Hematopoietic multipotent progenitor cell treated with erythropoietin and hydrocortisone succinate and interleukin-3 and kit ligand, for 8 days (in vitro differentiated cells): ENCODE measurements at places on chromosomes 13 and 19.

GRCh38 chr19:34475975-34476594 is 5.5 kb upstream of the WTIP start:
- no peak for DNase-seq

- no peak for DNase-seq
Observed at GRCh38 chr13:44768239-44768638, 192.1 kb upstream of the TSC22D1 start.

GRCh38 chr19:41920882-41921576 is 7.2 kb downstream of the ERFL start:
- DNase-seq, result no peak

- no peak for DNase-seq
Observed at GRCh38 chr13:34207334-34207733, 389.4 kb downstream of the RFC3 start.

DNA sequence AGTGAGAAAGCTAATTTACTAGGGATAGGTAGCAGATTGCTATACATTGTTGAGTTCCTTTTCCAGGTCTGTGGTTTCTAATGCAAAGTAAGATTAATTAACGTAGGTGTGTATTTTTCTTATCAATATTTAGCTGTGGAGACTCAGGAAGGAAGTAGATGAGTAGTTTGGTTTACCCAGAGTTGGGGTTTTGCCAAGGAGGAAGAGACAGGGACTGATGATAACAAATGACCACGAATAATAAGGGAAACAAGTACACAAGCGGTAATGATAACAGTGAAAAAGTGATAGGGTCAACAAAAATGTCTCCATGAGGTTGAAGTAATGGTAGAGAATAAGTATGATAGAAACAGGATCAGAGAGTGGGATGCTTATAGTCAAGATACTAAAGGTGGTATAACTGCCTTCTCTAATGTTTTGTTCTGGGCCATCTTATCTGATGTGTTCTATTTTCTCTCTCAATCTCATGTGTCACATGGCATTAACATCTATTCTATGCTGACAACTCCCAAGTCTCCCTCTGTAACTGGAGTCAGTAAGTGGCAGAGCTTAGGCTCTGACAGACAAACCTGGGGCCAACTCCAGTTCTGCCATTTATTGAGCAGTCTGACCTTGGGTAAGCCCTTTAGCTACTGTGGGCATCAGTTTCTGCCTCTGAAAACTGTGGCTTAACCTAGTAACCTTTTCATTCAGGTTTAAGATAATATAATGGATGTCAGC is 8.8 kb downstream of the OBI1 start:
- DNase-seq, result peak; percentile 83

GRCh38 chr19:46659151-46660007 is 1.6 kb downstream of the DACT3 start:
- peak; percentile 10 for DNase-seq

DNA sequence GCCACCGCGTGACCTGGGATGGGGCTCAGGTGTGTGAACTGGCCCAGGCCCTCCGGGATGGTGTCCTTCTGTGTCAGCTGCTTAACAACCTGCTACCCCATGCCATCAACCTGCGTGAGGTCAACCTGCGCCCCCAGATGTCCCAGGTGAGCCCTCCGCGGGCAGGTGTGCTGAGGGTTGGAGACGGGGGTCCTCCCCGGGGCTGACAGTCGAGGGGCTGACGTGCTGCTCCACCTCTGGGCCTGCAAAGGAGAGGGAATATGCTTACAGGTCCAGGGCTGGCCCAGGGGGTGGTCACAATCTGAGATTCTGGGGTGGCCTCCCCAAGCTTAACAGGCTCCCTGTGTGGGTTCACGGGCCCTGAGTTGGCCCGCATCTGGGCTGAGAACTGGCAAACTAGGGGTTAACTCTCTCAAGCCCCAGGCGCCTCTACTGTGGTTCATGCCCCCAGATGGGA is 386 bp downstream of the VAV1 start:
- no peak for DNase-seq

GRCh38 chr13:50898338-50898737 is 11.3 kb upstream of the RNASEH2B start:
- no peak for DNase-seq

DNA sequence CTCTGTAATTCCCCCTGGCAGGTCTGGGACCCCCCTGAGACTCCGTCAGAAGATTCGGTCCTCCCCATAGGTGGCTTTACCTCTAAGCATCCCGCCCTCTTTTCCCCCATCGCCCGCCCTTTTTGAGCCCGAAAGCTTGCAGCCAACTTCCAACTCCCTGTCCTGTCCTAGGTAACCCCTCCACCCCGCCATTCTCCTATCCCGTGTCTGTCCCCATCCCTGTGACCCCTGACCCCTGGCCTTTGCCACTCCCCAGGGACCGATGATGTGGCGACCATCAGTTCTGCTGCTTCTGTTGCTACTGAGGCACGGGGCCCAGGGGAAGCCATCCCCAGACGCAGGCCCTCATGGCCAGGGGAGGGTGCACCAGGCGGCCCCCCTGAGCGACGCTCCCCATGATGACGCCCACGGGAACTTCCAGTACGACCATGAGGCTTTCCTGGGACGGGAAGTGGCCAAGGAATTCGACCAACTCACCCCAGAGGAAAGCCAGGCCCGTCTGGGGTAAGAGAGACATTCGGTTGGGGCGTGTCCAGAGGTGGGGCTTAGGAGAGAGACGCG is 488 bp downstream of the RCN3 start:
- DNase-seq, result no peak

DNA sequence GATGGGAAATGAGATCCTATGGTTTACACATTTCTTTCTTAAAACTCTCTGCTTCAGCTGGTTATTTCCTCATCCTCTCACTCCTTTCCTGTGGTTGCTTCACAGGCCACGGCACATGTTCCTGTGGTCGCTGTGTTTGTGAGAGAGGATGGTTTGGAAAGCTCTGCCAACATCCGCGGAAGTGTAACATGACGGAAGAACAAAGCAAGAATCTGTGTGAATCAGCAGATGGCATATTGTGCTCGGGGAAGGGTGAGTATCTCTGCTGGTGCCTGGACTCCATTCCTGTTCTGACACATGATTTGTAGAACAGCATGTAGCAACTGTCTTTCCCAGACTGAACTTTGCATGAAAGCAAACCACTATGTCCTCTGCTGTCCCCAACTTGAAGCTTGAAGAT is 254.2 kb downstream of the ITGBL1 start:
- peak; percentile 24 for DNase-seq

DNA sequence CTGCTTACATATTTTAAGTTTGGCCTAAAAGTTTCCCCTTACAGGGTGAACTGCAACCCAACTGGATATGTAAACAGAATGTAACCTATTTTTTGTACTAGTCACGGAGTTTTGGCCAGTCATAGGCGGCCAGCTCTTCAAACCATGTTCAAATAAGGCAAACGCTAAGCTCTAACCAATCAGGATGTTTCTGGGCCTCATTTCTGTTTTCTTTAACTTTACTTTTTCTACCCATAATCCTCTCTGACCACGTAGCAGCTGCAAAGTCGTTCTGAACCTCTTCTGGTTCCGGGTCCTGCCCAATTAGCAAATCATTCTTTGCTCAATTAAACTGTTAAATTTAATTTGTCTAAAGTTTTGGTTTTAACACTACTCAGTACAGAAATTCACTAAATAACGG is 8.2 kb upstream of the ZMYM2 start:
- DNase-seq, result no peak

DNA sequence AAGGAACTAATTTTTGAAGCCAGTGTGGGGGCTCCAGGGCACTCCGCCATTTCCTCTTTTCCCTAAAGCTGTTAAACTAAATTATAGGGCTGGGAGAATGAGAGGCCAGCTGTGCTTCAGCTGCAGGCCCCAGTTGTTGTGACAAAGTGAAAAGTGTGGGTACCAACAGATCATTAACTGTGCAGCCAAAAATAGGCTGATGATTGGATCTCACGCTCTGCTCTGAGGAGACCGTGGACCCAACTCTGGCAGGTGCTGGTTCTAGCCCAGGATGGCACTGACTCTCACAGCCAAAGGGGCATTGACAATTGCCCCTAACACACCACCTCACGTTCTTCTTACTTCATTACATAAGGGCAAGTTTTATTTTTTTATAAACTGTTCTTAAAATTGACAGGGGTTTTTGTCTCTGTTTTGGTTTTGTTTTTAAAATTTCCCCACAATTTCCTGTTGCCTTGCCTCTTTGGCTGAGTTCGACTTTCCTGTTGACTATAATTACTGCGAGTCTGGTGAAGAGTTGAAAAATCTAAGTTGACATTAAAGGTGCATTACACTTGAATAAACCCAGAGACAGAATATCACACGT is 391.0 kb downstream of the FGF9 start:
- DNase-seq, result no peak
